ENCODE measurements at places on chromosomes 6 and 20. TPM values are rescaled to one million over a fixed set of nuclear protein-coding genes. Genes with fewer than 3 reads are reported as not detected.

- DNase-seq = no peak
These were observed 381.6 kb downstream of the GJA1 start for GRCh38 chr6:121816906-121817540.

SULF2 gene
- 54.0 TPM for total RNA-seq

- DNase-seq = no peak
These were observed 17.0 kb downstream of the AKIRIN2 start for GRCh38 chr6:87684895-87685654.

GRCh38 chr20:62136283-62137091 lies 6.7 kb downstream of the PSMA7 start:
- DNase-seq = peak; percentile 78

DNA sequence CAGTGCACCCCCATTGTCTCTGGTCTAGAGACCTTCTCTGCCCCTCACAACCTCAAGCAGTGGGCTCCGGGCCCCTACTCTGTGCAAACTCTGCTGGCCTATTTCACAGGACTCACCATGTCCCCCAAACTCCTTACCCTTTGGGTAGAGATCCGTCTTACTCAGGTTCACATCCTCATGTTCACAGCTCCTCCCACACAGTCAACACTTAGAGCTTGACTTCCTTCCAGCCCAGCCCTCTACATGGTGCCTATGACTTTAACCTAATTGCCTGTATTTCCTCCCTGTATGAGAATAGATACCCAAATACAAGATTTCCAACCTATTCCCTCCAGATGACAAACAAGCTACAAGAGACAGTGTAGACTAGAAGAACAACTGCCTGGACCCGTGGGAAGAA lies 528.6 kb upstream of the JARID2 start:
- no peak for DNase-seq
